Naive thymus-derived CD4-positive, alpha-beta T cell (primary cell): ENCODE measurements at places on chromosomes 1 and 21.

GRCh38 chr1:51690285-51690961 lies 73.5 kb downstream of the OSBPL9 start:
- no peak for DNase-seq

DNA sequence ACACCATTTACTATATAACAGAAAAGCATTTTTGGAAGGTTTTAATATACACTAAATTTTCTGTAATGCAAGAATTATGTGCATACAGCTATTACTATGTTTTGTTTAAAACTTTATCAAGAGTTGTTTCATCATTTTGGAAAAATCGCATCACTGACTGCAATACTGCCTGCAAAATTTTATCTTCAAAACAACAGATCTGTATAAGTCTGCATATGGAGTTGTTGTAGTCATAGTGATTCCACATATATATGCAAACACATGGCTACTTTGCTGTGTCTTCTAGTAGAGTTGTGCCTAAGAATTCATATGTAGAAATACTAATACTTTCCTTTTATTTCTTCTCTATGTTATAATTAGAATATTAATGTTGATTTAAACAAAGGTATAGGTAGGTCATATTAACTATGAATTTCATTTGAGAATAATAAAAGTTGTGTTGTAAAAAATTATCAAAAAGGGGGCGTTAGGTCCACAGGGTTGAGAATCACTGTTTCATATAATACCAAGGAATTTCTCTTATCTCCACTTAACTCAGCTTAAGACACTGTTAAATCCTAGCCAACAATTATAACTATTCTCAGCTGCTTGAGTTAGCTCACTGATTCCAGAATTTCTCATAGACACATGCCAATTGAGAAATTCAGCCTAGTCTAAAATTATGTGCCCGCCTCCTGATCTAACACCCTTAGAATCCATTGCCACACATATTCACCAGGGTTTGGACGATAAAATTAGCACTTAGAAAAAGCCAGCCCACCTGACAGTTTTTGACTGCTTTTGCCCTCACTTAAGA lies 22.9 kb upstream of the LAMC1 start:
- DNase-seq, result no peak

- no peak for DNase-seq
These were observed 146.4 kb downstream of the SYT2 start for GRCh38 chr1:202563818-202564217.

GRCh38 chr21:41636636-41637630 lies 129.0 kb upstream of the TMPRSS2 start:
- DNase-seq, result no peak

GRCh38 chr1:200627575-200628222 lies 7.1 kb upstream of the KIF14 start:
- DNase-seq, result no peak

- DNase-seq, result no peak
These were observed 125.3 kb downstream of the DNM3 start for GRCh38 chr1:171966426-171967220.

DNA sequence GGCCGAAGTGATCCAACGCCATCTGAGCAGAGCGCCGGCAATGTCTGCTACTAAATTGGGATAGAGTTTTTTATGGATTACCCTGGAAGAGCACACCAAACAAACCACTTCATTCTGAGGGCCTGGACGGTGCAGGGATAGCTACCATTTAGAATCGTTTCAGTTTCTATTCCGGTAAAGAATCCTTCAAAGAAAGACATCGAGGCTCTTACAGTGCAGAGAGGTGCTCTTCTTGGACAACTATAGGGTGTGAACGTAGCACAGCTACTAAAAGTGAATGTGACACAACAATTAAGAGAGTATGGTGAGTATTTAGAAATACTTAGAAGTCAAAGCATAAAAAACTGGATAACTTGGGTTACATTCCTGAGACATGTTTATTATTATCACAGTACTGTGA lies 16.1 kb downstream of the HIVEP3 start:
- no peak for DNase-seq

DNA sequence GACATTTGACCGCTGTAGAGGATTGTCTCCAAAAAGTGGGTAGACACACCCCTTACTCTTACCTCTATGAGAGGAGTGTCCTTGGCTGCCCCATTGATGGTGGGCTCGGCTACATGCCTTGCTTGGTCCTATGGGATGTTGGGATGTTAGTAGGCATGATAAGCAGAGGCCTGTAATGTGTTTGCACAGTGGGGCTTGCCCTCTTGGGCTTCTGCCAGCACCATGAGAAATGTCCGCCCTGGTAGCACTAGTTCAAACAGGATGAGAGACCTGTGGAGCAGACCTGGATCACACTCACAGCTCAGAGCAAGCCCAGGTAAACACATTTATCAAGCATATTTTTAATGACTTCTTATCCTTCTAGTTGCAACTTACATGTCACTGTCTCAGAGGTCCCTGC lies 54.2 kb downstream of the SH3GLB1 start:
- no peak for DNase-seq

DNA sequence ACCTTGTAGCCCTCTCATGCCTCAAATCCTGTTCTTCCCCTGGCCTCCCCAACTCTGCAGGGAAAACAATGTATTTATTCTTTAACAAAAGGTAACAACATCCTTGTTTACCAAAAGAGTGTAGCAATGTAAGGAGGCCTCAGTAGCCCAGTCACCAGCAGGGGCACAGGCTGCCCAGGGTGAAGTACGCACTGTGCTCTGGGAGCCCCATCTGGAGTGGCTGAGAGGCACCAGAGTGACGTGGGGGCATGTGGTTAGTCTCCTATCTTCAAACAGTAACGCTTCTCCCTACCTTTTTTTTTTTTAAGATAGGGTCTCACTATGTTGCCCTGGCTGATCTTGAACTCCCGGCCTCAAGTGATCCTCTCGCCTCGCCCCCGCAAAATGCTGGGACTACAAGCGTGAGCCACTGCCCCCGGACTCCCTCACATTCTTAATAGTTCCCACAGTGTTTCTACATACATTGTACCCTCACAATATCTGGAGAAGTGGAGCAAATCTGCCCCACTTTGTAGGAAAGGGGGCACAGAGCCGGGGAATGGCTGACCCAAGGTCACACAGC lies 51.3 kb upstream of the ECE1 start:
- DNase-seq, result no peak

- DNase-seq, result no peak
These were observed 205.0 kb downstream of the GPR52 start for GRCh38 chr1:174652569-174653280.
